ENCODE measurements at places on chromosomes 11 and 22. TPM values are rescaled to one million over a fixed set of nuclear protein-coding genes. Genes with fewer than 3 reads are reported as not detected.

The KRTAP5-9 gene
- total RNA-seq, result not detected

The ZBTB3 gene
- total RNA-seq, result 14.5 TPM

The BBOX1 gene
- total RNA-seq, result not detected

The RAB36 gene
- total RNA-seq, result 4.8 TPM

The PTPN5 gene
- total RNA-seq, result not detected

The SESN3 gene
- total RNA-seq, result 10.6 TPM

The BIK gene
- not detected for total RNA-seq
